Activated effector memory CD4-positive, alpha-beta T cell treated with Interleukin-2 at 50 U/mL for 16 hours (primary cell): ENCODE measurements at places on chromosomes 3 and 15.

DNA sequence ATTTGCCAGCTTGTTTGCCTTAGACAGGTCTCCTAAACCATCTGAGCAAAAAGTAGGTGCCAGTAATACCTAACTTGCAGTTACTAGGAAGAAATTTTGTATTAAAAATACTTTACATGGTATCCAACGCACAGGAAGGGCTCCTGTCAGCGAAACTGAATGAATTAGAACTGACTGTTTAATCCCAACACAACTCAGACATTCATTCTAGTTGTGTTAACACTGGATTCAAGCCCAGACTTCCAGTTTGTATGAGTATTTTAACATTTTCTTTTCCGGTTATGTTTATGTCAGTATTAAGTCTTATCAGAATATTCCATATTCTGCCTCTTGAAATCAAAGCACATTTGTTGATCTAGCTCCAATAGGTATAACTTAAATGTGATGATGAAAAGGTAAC is 82.0 kb upstream of the SOX2 start:
- DNase-seq: no peak

GRCh38 chr3:177832880-177833279 is 635.6 kb upstream of the TBL1XR1 start:
- no peak for DNase-seq

- no peak for DNase-seq
Measured at GRCh38 chr3:186742618-186743380, 25.6 kb downstream of the KNG1 start.

DNA sequence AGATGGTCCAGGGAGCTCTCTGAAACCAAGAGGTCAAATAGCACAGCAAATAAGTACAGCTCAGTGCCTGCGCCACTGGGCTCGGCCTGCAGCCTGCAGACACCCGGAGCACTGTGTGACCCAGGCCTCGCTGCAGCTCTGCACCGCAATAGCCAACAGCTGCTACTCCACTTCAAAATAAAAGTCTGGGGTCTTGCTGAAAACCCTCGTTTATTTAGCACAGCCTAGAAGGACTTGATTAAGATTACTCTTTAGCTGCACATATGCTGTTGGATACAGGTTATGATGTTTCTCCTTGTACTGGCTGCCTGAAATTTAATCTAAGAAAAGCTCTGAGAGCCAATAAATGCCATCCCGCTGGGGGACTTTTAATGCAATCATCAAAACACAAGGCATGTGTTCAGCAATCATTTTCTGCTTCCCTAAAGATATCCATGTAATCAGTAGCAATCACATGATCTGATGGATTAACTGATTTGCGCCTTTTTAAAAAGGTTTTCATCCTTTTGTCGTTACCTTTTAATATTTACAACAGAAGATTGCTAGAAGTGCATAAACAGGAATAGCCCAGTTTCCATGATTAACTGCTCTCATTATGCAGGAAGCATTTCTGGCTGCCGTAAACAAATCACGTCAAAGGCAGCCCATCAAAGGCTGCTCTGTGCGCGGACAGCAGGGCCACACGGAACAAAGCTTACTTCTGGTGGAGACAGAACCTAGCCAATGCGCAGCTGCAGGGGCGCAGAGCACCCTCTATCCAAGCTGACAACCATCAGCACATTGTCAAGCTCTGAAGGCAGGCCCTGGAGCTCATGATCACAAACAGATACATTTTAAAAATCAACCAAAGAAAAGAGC is 58.8 kb downstream of the CLASP2 start:
- DNase-seq: no peak

GRCh38 chr3:5187920-5188418 is 462 bp downstream of the EDEM1 start:
- DNase-seq: no peak

GRCh38 chr15:69916169-69916785 is 181.4 kb downstream of the TLE3 start:
- DNase-seq: no peak

- no peak for DNase-seq
Measured at GRCh38 chr3:194471863-194472262, 14.9 kb downstream of the ATP13A3 start.

- DNase-seq: no peak
Measured at GRCh38 chr3:64691051-64691450, 3.3 kb upstream of the ADAMTS9 start.

DNA sequence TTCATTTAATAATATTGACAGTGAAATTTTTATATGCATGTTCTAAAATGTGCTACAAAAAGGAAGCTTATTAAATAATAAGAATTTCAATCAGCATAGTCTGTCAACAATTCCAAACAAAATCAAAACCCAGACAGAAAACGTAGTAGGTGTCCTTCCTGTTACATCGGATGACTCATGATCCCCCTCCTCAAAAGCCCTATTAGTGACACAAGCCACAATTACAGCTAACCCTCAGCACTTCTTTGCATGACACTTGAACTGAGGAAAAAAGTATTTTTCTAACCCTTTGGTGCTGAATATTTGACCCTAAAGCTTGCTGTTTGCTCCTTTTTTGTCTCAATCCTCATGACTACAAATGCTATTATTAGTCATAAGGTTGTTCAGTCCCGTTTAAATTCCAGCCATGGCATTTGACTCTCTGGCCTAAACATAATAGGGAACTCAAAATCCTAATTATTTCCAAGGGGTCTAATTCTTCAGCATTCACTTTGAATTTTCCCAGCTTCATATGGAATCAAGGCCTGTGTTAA is 78.1 kb downstream of the COL8A1 start:
- no peak for DNase-seq

DNA sequence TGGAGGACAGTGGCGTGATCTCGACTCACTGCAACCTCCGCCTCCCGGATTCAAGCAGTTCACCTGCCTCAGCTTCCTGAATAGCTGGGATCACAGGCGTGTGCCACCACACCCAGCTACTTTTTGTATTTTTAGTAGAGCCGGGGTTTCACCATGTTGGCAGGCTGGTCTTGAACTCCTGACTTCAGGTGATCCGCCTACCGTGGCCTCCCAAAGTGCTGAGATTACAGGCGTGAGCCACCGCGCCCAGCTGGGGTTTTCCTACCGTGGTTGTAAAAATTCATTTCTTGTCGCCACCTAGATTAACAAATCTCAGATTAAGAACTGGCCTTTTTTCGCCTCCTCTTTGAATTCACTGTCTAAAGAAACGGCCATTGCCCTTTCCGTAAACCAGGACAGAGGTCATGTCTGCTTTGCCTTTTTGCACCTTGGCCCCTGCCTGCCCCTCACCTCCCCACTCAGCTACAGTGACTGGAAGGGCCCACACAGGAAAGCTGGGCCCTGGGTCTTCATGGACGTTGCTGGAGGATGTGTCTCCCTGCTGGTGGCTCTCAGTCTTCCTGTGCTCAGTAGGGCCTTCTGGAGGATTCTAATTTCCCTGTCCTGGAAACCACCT is 17.2 kb downstream of the ZNF710 start:
- DNase-seq: no peak

DNA sequence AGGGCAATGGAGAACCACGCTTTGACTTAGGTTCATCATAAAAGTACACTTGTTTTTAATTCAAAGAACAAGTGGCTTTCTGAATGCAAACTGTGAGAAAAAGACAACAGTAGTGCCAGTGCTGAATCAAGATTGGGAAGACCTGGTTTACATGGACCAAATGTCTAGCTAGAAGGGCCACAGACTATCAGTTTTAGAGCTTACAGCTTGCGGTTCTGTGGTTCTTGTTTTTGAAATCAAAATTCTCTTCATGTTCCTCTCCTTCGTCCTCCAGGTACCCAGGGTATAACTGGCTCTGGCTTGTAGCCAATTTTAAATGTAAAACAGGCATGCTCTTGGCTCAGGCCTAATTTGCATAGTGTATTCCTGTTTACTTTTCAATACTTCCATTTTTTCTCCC is 124.6 kb downstream of the TGFBR2 start:
- DNase-seq: no peak

GRCh38 chr15:49823987-49824774 is 203.3 kb downstream of the DTWD1 start:
- no peak for DNase-seq
